ENCODE measurements at places on chromosomes 13 and 19. TPM values are rescaled to one million over a fixed set of nuclear protein-coding genes. Genes with fewer than 3 reads are reported as not detected.

Gene PPP6R1
- total RNA-seq, result 42.7 TPM

Gene SLC8A2
- 4.3 TPM for total RNA-seq

- H3K4me1 ChIP-seq, result no peaks in the 10 kb centered on the region
- H3K27ac ChIP-seq, result no peak overlapping the region
- H3K36me3 ChIP-seq, result no peaks in the 10 kb centered on the region
- H3K27me3 ChIP-seq, result no peaks in the 10 kb centered on the region
Observed at GRCh38 chr19:40831502-40832430, 18.5 kb downstream of the CYP2A6 start.

Gene TNFSF9
- 0.68 TPM for total RNA-seq

- H3K4me3 ChIP-seq, result no peak overlapping the region
- H3K27ac ChIP-seq, result peak overlapping the region; percentile 11
- no peaks in the 10 kb centered on the region for H3K4me1 ChIP-seq
Observed at GRCh38 chr19:19113040-19113626, 25.1 kb downstream of the TMEM161A start.

- H3K4me3 ChIP-seq, result no peak overlapping the region
- H3K4me1 ChIP-seq, result no peaks in the 10 kb centered on the region
- H3K27ac ChIP-seq, result no peak overlapping the region
- H3K36me3 ChIP-seq, result peaks cover 36% of the 10 kb centered on the region
Observed at GRCh38 chr19:16225279-16226183, 27.8 kb downstream of the AP1M1 start.

GRCh38 chr13:110448677-110449076, 112.8 kb downstream of the RAB20 start:
- no peak overlapping the region for H3K4me3 ChIP-seq
- H3K27me3 ChIP-seq, result no peaks in the 10 kb centered on the region
- peaks cover 89% of the 10 kb centered on the region for H3K36me3 ChIP-seq

Gene BEST2
- total RNA-seq, result 0.61 TPM

GRCh38 chr13:58191754-58192153, 560.2 kb downstream of the PCDH17 start:
- no peak overlapping the region for H3K27ac ChIP-seq
- DNase-seq, result no peak
- peaks cover 4% of the 10 kb centered on the region for H3K4me1 ChIP-seq
- no peaks in the 10 kb centered on the region for H3K36me3 ChIP-seq

DNA sequence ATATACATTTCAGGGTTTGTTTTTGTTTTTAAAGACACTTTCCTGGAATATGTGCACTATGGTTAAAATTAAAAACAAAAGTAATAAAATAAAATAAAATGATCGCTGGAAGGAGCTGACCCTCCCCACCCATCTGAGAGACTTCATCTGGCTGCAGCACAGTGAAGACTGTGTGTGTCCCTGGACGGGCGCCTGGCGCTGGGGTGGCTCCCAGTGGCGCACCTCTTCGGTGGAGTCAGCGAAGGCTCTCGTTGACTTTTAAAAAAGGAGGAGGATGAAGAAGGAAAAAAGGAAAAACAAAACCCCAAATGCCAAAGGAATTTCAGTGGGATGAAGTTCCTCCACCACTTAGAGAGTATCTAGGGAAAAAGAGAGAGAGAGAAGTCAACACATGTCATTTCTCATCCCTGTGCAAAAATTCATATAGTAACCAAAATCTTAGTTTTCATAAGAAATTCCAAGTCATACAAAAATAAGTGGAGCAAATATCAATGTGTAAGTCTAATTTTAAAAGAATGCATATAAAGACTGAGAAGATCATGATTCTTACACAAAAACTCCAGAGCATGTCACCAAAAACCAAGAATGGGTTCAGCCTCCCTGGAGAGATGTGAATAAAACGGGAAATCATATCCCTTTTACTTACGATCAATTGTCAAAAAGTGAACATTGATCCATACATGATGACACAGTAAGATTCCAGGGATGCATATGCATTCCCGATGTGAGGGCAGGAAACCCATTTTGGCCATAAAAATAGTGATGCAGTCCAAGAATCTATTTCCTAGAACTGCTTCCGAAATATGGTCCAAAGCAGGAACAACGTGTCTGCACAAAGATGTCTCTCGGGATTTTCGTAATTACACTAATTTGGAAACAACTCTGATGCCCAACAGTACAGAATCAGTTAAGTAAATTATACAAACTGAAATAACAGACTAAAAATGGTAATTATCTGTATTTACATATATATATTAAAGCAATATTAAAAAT, 123.8 kb downstream of the STK24 start:
- H3K27ac ChIP-seq, result no peak overlapping the region
- peaks cover 15% of the 10 kb centered on the region for H3K4me1 ChIP-seq
- H3K4me3 ChIP-seq, result no peak overlapping the region
- H3K36me3 ChIP-seq, result peaks cover 86% of the 10 kb centered on the region
- DNase-seq, result no peak
- H3K27me3 ChIP-seq, result no peaks in the 10 kb centered on the region

DNA sequence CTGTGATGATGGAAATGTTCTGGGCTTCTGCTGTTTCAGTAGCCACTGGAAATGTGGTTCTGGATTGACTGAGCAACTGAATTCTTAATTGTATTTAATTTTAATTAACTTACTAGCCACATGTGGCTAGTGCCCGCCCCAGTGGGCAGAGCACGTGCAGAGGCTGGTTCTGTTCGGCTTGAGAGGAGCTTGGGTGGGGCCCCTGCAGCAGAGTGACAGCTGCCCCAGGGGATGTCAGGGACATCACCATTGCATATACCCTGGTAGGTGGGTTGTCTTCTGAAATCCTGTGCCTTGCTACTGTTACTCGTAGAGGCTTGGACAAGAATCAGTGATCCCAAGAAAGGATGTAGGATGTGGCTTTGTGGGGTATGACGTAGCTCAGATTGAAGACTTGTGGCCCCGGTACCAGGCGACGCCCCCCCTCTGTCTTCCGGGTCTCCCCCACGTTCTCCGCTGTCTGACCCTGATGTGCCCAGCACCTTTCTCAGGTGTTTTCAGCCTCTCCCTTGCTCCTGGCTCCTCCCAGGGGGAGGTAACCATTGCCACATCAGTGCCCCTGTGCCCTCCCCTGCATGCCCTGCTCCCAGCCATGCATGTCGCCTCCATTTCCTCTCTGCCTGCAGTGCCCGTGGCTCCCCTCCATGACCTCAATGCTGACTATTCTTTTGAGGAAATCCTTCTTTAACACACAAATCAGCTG, 102.6 kb upstream of the RNF113B start:
- peak; percentile 72 for DNase-seq
- H3K27ac ChIP-seq, result peak overlapping the region; percentile 47
- no peaks in the 10 kb centered on the region for H3K27me3 ChIP-seq

DNA sequence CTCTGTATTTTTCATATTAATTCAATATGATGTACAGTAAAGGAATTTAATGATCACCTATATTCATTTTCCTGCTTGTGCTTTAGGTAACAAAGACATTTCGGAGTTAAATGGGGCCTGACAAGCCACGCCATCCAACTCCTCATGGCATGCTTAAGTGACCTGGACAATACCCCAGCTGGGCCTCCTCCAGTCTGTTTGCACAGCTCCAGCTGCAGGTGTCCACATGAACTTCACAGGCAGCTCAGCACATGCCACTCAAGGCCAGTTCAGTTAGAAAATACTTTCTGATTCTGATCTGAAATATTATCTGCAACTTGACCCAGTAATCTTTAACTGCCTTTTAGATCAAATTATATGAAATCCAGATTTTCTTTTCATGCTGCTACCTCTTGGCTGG, 89.6 kb upstream of the SLC15A1 start:
- H3K4me3 ChIP-seq, result no peak overlapping the region
- no peaks in the 10 kb centered on the region for H3K4me1 ChIP-seq
- no peaks in the 10 kb centered on the region for H3K36me3 ChIP-seq
- H3K27me3 ChIP-seq, result no peaks in the 10 kb centered on the region

GRCh38 chr13:107553838-107554237, 661.5 kb downstream of the LIG4 start:
- no peak overlapping the region for H3K4me3 ChIP-seq
- H3K27me3 ChIP-seq, result no peaks in the 10 kb centered on the region
- no peak for DNase-seq
- H3K36me3 ChIP-seq, result no peaks in the 10 kb centered on the region
- H3K27ac ChIP-seq, result no peak overlapping the region

Gene SYNE4
- 17.9 TPM for total RNA-seq

GRCh38 chr13:47548294-47548840, 452.7 kb downstream of the SUCLA2 start:
- H3K27me3 ChIP-seq, result no peaks in the 10 kb centered on the region
- no peaks in the 10 kb centered on the region for H3K4me1 ChIP-seq
- H3K4me3 ChIP-seq, result no peak overlapping the region
- H3K36me3 ChIP-seq, result no peaks in the 10 kb centered on the region
- H3K27ac ChIP-seq, result no peak overlapping the region

Gene AZU1
- 2.0 TPM for total RNA-seq

Gene KLK1
- total RNA-seq, result 0.82 TPM

Gene RAB8A
- 67.7 TPM for total RNA-seq

- H3K36me3 ChIP-seq, result no peaks in the 10 kb centered on the region
- DNase-seq, result peak; percentile 92
- H3K27me3 ChIP-seq, result no peaks in the 10 kb centered on the region
- peaks cover 5% of the 10 kb centered on the region for H3K4me1 ChIP-seq
Observed at GRCh38 chr13:37869756-37870488, at the start of gene TRPC4. TSS of gene TRPC4 (minus strand) at chr13:37869772. CDS start at chr13:37783333, 86,439 bp downstream.

GRCh38 chr13:24777171-24777570, 13.2 kb downstream of the RNF17 start:
- H3K27ac ChIP-seq, result no peak overlapping the region
- no peaks in the 10 kb centered on the region for H3K4me1 ChIP-seq
- no peaks in the 10 kb centered on the region for H3K36me3 ChIP-seq
- H3K27me3 ChIP-seq, result no peaks in the 10 kb centered on the region
- DNase-seq, result no peak
- no peak overlapping the region for H3K4me3 ChIP-seq

DNA sequence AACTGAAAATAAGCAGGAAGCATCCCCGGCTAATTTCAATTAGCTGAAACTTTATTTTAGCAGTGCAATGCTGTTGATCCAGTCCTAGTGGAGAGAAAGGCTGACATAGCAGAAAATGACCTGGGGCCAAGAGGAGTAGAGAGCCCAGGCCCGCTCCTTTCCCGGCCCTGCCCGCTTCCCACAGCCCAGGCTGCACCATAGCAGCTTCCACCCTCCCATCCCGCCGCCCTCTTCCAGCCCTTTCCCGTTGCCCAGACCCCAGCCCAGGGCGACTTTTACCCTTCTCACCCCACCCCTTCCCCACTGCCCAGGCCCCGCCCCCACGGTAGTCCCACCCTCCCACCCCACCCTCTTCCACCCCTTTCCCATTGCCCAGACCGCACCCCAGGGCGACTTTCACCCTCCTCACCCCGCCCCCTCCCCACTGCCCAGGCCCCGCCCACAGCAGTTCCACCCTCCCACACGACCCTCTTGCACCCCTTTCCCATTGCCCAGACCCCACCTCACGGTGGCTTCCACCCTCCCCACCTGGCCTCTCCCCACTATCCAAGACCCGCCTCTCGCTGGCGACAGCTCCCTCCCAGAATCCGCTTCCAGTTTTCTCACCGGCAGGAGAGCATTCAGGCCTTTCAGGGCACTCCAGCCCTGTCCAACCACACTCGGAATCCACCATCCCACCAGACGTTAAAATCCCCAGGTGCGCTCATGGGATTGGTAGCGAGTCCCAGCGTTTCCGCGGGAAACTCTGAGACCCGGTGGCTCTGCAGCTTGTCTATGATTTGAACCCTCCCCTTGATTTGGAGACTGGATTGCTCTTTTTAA, 8.3 kb downstream of the ZNF160 start:
- DNase-seq, result peak; percentile 94
- H3K27me3 ChIP-seq, result no peaks in the 10 kb centered on the region
- no peak overlapping the region for H3K4me3 ChIP-seq
- peaks cover 2% of the 10 kb centered on the region for H3K4me1 ChIP-seq

- H3K36me3 ChIP-seq, result no peaks in the 10 kb centered on the region
- no peak for DNase-seq
- H3K27me3 ChIP-seq, result no peaks in the 10 kb centered on the region
- no peak overlapping the region for H3K27ac ChIP-seq
- H3K4me3 ChIP-seq, result no peak overlapping the region
Observed at GRCh38 chr13:74191410-74191809, 57.2 kb upstream of the KLF12 start.

DNA sequence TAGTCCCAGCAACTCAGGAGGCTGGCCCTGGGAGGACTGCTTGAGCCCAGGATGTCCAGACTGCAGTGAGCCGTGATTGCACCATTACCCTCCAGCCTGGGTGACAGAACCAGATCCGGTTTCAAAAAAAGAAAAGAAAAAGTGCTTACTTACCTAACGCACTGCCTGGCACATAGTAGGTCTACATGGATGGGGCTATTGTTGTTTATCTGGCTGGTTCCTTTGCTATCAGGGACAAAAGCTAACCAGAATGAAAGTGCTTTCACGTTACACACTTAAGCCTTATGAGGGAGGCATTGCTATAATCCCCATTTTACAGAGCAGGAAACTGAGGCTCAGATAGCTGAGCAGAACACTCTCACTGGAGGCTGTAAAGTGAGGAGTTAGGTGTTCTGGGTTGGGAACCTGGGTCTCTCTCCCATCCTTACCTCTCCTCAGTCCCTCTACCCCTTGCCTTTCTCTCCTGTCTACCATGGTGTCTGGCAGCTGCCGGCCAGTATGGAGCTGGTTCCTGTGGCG, 2.8 kb downstream of the DNM2 start:
- H3K4me1 ChIP-seq, result peaks cover 7% of the 10 kb centered on the region
- no peaks in the 10 kb centered on the region for H3K27me3 ChIP-seq
- DNase-seq, result no peak
- H3K36me3 ChIP-seq, result peaks cover 11% of the 10 kb centered on the region
- no peak overlapping the region for H3K4me3 ChIP-seq

GRCh38 chr13:114266241-114266640, 15.2 kb upstream of the UPF3A start:
- H3K36me3 ChIP-seq, result peaks cover 85% of the 10 kb centered on the region
- no peaks in the 10 kb centered on the region for H3K27me3 ChIP-seq
- DNase-seq, result no peak

DNA sequence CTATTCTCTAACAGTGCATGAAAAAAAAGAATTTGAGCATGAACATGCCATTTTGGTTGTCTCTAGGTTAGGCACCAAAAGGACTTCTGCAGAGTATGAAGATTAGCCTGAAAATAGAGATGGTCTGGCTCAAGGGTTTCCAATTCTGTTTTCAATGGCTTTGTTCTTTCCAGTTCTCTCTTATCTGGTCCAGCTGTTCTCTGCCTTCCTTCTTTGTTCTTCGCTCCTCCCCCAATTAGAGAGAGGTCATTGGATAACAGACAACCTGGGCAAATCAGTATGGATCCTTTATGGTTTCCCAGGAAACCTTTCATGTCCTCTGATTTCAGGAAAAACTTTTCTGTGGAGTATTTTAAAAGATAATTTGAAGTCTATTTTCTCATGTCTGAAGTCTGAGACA, 623.4 kb downstream of the PCDH17 start:
- H3K4me1 ChIP-seq, result no peaks in the 10 kb centered on the region
- no peaks in the 10 kb centered on the region for H3K27me3 ChIP-seq
- H3K27ac ChIP-seq, result peak overlapping the region; percentile 92
- no peaks in the 10 kb centered on the region for H3K36me3 ChIP-seq

Gene RNF225
- total RNA-seq, result 0.38 TPM

GRCh38 chr13:98303858-98304257, 126.8 kb upstream of the RNF113B start:
- H3K27me3 ChIP-seq, result no peaks in the 10 kb centered on the region
- H3K36me3 ChIP-seq, result peaks cover 23% of the 10 kb centered on the region
- H3K27ac ChIP-seq, result no peak overlapping the region

- no peak overlapping the region for H3K4me3 ChIP-seq
- DNase-seq, result no peak
- no peak overlapping the region for H3K27ac ChIP-seq
- no peaks in the 10 kb centered on the region for H3K4me1 ChIP-seq
- no peaks in the 10 kb centered on the region for H3K27me3 ChIP-seq
Observed at GRCh38 chr19:35317464-35318043, 11.4 kb upstream of the CD22 start.

GRCh38 chr19:42627916-42628315, 33.2 kb upstream of the CEACAM8 start:
- no peak overlapping the region for H3K4me3 ChIP-seq
- no peaks in the 10 kb centered on the region for H3K27me3 ChIP-seq
- DNase-seq, result no peak
